PC-9 (cell line): ENCODE measurements at places on chromosomes 5 and 9. TPM values are rescaled to one million over a fixed set of nuclear protein-coding genes. Genes with fewer than 3 reads are reported as not detected.

DNA sequence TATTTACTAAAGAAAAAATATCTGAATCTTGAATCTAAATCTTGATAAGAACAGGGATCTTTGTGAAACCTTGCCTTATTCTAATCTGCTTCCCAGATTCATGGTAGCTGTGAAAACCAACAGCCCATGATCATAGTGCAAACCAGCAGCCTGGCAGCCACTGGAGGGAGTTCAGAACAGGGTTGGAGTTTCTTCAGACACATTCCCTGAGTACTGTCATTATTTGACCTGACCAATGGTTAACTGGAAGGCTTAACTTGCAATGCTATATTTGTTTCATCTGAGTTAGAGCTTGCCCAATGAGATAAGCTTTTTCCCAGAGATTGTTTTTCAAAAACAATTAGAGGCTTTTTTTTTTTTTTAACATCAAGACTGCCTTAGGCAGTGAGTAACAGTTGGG is 47.8 kb downstream of the LOX start:
- no peak overlapping the region for H3K4me3 ChIP-seq
- no peak for DNase-seq
- no peak overlapping the region for H3K27ac ChIP-seq
- H3K36me3 ChIP-seq: no peaks in the 10 kb centered on the region

- H3K4me3 ChIP-seq: no peak overlapping the region
- H3K36me3 ChIP-seq: no peaks in the 10 kb centered on the region
- H3K4me1 ChIP-seq: peaks cover 9% of the 10 kb centered on the region
- no peaks in the 10 kb centered on the region for H3K27me3 ChIP-seq
- DNase-seq: no peak
- no peak overlapping the region for H3K27ac ChIP-seq
Measured at GRCh38 chr5:5360941-5361520, 61.4 kb upstream of the ICE1 start.

The FBP2 gene
- total RNA-seq: not detected in 2 replicates

The SPTAN1 gene
- 214 and 239 TPM in 2 replicates for total RNA-seq

GRCh38 chr9:113519426-113520108 is 56.0 kb downstream of the RGS3 start:
- no peaks in the 10 kb centered on the region for H3K4me1 ChIP-seq
- no peak overlapping the region for H3K27ac ChIP-seq
- DNase-seq: no peak
- H3K27me3 ChIP-seq: no peaks in the 10 kb centered on the region

DNA sequence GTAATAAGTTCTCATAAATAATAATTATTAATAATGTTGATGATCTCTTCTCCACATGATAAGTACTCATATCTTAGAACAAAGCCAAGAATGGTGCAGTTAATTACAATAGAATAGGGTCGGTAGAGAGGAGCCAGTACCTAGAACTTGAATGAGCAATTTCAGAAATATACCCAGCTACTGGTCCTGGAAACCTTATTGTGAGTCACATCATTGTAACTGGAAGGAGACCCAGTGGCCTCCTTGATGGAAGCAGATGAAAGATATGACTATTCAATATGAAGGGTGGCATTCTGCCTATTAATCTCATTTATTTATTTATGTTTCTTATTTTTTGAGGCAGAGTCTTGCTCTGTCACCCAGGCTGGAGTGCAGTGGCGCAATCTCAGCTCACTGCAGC is 37.7 kb upstream of the SHOC1 start:
- no peak overlapping the region for H3K4me3 ChIP-seq
- no peaks in the 10 kb centered on the region for H3K36me3 ChIP-seq
- no peak overlapping the region for H3K27ac ChIP-seq

GRCh38 chr5:65855766-65856315 is 70.5 kb upstream of the ERBIN start:
- H3K27me3 ChIP-seq: no peaks in the 10 kb centered on the region
- peaks cover 5% of the 10 kb centered on the region for H3K4me1 ChIP-seq
- no peak overlapping the region for H3K4me3 ChIP-seq
- no peaks in the 10 kb centered on the region for H3K36me3 ChIP-seq
- H3K27ac ChIP-seq: no peak overlapping the region

GRCh38 chr9:76454311-76454710 is 4.7 kb upstream of the GCNT1 start:
- H3K27me3 ChIP-seq: no peaks in the 10 kb centered on the region
- H3K27ac ChIP-seq: no peak overlapping the region
- H3K4me1 ChIP-seq: peaks cover 24% of the 10 kb centered on the region
- DNase-seq: no peak
- no peaks in the 10 kb centered on the region for H3K36me3 ChIP-seq

DNA sequence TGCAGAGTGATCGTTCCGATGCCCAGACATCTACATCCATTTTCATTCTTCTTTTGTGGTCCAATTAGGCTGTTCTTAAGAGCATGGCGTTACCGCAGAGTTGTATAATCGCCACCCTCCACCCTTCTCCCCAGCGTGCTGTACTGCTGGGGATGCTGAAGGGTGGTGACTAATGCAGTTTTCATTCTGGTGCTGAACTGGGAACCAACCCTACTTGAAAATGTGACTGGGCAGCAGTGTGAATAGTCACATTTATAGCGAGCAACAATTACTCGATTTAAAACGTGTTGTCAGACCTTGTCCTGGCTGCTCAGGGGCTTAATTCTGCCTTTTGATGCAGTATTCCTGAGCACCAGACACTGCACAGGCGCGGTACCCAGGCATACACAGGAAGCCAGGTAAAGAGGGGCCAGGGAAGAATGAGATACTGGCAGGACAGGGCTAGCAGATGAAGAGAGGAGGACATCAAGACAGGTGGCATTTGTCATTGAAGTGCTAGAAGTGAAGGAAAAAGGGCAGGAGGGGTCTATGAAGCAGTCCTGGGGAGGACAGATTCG is 719 bp upstream of the ISCA1 start:
- peak overlapping the region; percentile 98 for H3K4me3 ChIP-seq
- H3K27me3 ChIP-seq: no peaks in the 10 kb centered on the region
- peak; percentile 79 for DNase-seq
- H3K27ac ChIP-seq: peak overlapping the region; percentile 85
- peaks cover 18% of the 10 kb centered on the region for H3K4me1 ChIP-seq

DNA sequence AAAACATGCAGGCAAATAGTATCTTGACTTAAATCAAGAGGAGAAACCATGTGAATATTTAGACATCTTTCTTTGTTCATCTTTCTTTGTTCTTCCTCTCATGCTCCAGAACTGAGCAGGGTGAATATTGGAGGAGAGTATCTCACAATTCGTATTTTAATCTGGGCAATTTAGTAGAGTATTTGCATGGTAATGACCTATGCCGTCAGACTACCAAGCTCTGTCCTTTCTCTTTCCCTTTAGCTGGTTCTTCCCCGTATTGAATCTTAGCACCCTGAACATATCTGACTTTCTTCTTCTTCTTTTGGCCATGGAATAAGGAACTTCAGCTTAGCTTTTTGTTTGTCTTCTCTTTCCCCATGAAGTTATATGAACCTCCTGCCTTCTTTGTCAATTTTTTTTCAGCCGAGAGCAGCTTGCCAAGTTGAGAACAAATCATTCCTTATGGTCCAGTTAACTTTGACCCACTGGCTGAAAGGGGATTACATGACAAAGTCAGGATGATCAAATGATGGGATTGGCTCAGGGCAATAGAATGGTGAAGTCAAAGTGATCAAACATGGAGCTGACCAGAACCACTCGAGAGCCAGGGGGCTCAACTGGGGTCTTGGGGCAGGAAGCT is 95.8 kb downstream of the DAPK1 start:
- peaks cover 31% of the 10 kb centered on the region for H3K4me1 ChIP-seq
- no peak overlapping the region for H3K27ac ChIP-seq
- no peaks in the 10 kb centered on the region for H3K36me3 ChIP-seq
- H3K27me3 ChIP-seq: no peaks in the 10 kb centered on the region
- H3K4me3 ChIP-seq: no peak overlapping the region
- no peak for DNase-seq
